ENCODE measurements at places on chromosomes 7 and 10.

GRCh38 chr7:96521068-96521894 is 188.4 kb downstream of the SEM1 start:
- DNase-seq = no peak

- DNase-seq = no peak
These were observed 435.3 kb upstream of the IGFBP3 start for GRCh38 chr7:46356371-46356770.

DNA sequence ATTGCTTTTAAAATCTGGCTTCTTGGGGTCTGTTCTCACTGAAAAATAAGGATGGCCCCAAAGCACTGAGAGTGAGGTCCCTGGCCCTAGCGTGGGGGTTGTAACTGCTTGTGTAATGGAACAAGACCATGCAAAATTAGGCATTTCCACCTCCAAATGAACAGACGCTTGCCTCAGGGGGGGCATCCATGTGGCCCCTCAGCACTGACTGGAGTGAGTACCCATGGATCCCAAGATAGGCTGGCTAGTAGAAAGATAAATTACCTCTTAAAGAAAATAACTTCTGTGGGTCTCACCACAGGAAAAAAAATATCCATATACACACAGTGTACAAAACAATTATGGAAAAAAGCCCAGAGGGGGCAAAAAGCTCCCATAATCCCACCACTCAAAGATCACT is 15.2 kb upstream of the CPA1 start:
- no peak for DNase-seq

DNA sequence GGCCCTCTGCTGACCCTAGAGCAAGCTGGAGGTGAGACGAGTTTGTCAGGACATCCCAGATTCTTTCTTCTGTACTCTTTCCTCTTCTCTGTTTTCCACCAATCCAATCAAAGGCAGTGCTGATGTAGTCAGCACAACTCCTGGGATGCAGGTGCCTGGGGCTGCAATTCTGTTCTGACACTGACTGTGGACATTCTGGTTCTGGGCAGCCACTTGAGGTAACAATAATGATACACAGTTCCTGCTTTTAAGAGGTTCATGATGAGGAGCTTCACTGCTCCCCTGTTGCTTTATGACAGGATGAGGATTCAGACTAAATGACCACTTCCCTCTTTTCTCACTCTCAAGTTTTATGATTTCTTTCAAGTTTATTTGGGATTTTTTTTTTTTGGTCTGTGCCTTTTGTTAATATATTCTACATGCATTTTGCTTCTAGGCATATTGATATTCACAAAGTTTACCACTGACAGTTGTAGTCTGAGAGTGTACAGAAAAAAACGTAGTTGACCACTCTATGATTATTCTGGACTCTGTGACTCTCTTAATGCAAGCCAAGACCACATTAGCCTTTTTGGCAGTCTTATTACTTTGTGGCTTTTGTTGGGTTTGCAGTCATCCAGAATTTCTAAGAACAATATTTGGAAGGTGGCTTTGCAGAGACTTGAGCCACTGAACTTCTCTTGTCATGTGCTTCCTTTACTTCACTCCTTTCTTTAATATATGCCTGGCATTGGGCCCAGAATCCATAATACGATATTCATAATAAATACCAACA is 247.6 kb downstream of the AUTS2 start:
- no peak for DNase-seq

DNA sequence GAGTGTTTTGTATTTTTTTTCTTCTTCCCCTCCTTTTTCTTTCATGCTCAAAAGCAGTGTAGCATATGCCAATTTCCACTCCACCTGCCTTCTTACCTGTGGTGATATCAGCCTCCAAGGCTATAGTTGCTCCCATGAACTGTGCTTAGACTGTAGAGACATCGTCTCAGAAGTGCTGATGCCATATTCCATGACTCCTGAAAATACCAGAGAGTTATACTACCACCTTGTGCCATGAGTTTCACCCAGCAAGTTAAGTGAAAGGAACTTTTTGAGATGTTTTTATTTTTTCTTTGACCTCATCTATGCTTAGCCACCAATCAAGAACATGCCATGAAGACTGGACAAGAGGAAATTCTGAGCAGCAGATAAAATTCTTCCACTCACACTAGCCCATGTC is 142.8 kb upstream of the SEMA3E start:
- DNase-seq = no peak

GRCh38 chr7:101947899-101948298 is 130.5 kb downstream of the CUX1 start:
- no peak for DNase-seq

GRCh38 chr7:141956084-141956483 is 9.3 kb upstream of the CLEC5A start:
- DNase-seq = no peak

DNA sequence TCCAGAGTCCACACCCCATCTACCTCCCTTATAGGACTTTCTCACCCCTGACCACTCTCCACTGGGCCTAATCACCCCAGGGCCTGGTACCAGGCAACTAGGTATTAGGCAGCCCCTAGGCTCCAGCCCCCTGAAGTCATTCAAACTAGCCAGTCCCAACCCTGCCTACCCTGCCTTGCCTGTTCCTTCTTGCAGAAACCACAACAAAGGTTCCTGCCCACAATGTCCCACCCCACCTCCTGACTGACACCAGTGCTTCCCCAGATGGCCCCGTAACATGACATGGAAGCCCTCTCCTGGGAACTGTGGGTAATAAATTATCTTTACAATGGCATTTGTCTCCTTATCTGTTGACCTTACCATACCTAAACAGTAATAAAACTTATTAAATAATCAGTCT is 100.6 kb upstream of the PDE1C start:
- no peak for DNase-seq

- DNase-seq = no peak
These were observed 113.5 kb downstream of the LARP4B start for GRCh38 chr10:818010-818409.

- no peak for DNase-seq
These were observed 84.3 kb upstream of the SKAP2 start for GRCh38 chr7:26948617-26949118.

- DNase-seq = no peak
These were observed 586.1 kb upstream of the AUTS2 start for GRCh38 chr7:69012149-69012548.

DNA sequence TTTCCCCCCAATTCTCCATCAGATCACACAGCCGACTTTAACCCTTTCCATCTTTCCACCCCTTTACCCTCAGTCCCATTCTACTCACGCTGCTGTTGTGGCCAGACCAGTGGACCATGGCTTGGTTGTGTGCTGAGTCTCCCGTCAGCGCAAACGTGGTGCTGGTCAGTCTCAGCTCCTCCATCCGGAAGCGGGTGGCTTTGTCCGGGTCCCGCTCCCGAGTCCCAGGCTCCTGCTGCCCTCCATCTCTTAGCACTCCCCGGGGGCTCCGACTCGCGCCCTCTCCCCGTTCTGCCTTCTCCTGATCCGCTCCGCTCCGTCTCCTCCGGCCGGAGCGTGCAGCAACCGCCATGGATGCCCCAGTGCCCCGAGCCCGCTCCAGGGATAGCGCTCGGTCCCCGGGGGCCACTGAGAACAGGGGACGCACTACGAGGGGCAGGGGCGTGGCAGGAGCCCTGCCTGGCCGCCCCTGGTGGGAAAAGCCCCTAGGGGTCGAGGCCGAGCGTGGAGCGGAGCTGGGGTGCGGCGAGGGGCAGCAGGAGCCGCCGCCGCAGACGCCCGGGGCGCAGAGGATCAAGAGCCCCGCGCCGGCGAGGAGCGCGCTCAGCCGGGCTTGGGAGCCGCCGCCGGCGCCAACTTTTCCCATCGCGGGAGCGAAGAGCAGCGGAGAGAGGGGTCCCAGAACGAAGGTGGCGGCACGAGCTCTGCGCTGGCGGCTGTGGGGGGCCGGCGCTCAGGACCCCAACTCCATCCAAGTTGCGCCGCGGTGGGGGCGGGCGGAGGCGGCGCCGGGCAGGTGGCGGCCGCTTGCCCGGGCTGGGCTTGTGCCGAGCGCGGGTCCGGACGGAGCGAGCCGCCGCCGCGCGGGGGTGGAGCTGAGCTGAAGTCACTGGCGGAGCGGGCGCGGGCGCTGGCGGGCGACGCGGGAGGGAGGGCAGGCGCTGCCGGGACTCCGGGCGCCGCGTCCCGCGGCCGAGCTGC is at the start of gene SORCS1:
Gene SORCS1, minus strand, starts transcription at position 826 of the 981 bp plus-strand sequence.
- DNase-seq = no peak

DNA sequence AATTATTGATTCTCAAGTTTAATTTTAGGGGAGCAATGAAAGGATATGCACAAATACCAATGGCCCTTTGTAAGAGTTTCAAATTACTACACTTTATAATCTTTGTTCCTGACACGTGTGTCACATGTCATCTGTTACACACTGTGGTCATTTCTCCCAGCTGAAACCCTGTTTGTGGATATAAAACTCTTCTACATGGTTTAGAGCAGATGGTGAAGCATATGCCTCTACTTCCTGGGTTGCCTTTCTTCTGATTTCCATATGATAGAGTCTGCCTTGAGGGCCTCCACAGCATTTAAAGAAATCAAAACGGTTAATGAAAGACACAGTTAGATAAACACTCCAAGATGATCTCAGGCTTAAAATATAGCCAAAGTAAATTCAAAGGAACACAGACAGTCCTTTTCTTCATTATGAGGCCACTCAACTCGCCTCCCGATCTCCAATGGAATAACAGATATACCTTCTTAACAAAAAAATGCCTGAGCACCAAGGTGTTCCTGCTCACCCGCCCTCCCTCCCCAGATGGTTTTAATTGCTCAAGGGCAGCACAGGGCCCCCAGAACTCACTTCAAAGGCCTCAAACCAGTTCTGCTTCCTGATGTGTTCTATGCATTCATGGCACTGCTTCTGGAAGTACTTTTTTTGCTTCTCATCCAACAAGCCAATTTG is 75.0 kb downstream of the CPVL start:
- DNase-seq = no peak

- DNase-seq = peak; percentile 32
These were observed 597 bp downstream of the APBB1IP start for GRCh38 chr10:26438534-26439341.

DNA sequence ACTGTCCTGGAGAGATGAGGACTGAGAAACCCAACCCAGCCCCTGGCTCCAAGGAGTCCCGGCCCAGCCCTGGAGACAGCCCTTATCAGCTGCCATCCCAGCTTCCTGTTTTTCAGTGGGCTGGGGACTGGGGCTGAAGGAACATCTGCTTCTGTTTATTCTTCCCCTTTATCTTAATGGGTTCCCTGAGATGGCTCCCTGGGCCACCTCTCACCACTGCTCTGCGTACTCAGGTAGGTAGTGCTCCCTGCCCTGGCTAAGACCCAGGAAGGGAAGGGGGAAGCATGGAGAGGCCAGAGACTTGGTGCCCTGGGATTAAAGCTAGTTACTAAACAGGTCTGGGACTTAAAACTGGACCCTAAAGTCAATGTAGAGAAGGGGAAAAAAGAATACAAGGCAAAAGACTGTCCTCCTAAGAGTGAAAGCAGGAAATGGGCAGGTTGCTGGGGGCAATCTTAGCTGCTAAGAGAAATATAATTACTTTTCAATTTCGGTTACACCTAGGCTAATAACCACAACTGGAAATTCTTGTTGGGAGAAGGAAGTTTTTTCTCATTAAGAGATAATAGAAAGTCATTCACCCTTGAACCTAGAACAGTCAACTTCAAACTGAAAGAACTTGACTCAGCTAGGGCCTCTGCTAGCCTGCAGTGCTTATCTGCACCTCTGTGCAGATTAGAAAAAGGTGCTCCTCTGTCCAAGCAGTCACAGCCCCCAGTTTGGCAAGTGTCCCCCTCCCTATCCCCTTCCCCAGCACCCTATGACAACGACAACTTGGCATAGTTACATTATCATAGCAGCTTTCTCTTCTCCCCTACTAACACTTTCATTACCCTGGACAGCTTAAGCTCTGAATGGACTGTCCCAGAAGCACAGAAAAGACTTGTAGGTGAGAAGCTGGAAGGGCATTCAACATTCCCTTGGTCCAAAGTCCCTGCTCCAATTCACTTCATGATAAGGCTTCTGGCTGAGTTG is 65.6 kb upstream of the KDM7A start:
- no peak for DNase-seq

DNA sequence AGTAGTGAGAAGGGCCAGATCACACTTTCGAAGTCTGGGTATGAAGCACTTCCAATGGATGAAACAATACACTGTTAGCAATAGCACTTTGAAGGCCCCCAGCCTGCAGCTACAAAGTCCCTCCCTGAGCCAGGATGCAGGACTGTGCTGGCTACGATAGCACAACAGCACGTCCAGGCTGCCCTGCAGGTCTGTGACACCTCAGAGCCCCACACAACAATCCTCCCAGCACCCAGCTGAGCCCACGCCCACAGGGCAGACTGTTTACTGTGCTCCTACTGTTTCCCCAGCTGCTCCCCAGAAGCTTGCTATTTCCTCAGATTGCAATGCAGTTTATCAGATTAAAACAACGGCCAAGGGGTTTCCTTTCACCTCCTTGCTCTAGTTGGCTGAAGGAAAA is 71.4 kb downstream of the HTR5A start:
- DNase-seq = no peak

DNA sequence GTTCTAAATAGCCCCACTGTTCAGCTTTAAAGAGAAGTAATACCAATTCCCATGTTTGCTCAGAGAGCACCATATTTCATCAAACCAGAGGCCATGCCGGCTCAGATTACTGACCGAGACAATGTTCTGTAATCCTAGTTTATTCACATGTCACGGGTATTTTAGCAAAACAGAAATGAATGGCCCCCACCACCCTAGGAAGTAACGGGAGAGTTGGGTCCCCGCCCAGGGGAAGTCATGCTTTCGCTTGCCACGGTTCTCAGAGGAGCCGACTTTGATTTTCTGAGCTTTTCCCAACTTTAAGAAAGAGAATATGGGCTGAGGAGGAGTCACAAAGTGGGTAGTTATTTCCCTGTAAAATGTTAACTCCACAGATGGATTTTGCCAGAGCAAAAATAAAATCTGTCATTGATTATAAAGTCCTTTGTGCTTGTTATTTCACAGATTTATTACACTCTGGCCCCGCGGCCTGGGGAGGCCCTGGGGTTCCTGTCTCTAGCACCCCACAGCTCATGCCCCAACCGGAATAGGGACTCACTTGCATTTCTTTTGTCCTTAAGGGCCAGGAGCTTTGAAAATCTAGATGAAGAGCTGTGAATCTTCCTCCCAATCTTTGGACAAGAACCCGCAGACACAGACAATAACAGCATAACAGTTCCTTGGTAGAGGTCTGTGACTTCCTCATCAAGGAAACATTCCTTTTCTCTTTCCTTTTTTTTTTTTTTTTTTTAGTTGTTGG is 3.7 kb upstream of the GDF10 start:
- no peak for DNase-seq

- no peak for DNase-seq
These were observed 221.0 kb downstream of the AUTS2 start for GRCh38 chr7:69819333-69819705.

DNA sequence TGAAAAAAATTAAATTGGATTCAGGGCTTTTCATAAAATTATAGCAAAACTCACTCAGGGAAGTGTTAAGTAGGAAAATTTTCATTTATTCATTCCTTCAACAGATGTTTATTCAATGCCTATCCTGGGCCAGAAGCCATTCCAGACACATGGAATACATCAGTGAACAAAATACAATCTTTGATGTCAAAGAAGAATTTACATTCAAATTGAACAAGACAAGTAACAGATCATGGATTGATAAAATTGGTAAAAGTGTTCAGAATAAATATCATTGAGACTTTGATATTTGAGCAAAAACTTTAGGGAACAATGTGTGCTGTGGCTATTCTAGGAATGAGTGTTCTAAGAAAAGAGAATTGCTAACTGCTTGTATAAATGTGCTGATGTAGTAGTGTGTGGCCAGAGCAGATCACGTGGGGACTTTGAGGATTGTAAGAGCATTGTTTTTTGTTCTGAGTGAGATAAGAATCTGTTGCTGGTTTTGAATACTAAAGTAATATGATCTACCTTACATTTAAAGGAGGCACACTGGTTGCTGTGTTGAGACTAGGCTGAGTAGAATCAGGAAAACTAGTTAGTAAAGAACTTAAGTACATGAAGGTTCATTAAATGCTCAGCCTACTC is 957.2 kb downstream of the PCDH15 start:
- DNase-seq = no peak
